NCI-H187 treated with DMSO at 0.1 percent for 48 hours (cell line): ENCODE measurements at places on chromosomes 6 and 20.

DNA sequence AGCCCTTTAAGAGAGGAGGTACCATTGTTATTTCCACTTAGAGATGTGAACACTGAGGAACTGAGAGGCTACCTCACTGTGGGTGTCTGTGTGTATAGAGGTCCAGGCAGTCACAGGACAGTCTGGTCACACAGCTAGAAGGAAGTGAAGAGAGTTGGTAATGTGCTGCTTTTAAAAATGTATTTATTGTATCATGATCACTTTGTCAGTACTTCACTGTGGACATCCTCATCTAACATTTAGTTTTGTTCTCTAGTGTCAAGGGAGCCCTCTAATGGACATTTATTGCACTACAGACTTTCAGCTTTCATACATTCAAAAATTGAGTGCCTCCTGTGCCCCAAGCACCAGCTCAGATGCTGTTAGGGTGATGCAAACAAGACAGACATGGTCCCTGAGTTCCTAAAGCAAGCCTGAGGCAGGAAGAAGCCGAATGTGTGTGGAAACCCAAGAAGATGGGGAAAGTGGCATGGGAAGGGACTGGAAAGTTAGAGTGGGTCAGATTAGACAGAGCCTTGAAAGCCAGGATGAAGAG, 123.0 kb downstream of the SLC16A10 start:
- DNase-seq, result peak; percentile 14

DNA sequence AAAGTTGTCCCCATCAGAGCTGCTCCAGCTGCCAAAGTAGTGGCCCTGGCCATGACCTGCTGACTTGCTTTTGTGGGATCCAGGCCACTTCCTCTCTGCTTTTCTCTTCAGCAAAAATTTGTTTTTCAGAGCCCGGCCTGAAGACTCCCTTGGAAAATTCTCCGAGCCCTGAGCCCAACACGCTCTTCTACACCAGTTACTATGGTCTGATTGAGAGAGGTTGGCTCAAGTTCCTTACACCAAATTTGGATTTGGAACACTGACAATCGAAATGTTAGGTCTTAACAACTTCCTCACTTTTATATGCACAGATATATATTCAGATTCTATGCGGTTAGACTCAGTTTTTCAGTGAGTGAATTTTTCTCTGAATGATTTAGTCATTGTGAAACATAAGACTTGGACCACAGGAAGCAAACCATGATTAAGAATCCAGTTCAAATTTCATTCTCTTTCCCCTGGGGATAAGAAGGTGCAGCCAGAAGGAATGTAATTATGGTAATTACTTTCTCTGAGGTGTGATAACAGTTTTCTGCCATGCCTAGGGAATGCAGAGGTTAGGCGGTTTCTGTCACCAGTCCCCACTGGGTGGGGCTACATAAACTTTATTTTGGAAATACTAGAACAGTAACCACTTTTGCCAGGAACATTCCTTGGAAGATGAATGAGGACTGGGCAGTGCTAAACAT, 365.2 kb downstream of the SYNE1 start:
- no peak for DNase-seq

- no peak for DNase-seq
These were observed 3.5 kb upstream of the CDH26 start for GRCh38 chr20:59954718-59955117.

DNA sequence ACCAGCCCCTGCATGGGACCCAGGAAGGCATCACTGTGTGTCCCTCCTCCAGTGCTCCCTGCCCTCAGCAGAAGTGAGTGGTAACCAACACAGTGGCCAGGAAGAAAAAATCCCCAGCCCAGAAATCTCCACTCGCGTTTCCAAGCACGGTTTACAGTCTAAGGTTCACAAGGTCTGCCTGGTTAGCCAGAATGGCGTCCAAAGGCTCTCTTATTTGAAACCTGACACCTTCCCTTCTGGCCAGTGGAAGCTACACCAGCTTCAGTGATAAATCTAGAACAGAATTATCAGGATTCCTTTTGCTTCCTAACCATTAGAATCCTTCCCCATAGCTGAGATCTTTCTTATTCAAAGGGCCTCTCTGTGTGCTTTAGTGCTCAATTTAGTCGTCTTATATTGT, 9.2 kb downstream of the LY86 start:
- no peak for DNase-seq

- no peak for DNase-seq
These were observed 600.0 kb downstream of the QKI start for GRCh38 chr6:164014346-164015087.

DNA sequence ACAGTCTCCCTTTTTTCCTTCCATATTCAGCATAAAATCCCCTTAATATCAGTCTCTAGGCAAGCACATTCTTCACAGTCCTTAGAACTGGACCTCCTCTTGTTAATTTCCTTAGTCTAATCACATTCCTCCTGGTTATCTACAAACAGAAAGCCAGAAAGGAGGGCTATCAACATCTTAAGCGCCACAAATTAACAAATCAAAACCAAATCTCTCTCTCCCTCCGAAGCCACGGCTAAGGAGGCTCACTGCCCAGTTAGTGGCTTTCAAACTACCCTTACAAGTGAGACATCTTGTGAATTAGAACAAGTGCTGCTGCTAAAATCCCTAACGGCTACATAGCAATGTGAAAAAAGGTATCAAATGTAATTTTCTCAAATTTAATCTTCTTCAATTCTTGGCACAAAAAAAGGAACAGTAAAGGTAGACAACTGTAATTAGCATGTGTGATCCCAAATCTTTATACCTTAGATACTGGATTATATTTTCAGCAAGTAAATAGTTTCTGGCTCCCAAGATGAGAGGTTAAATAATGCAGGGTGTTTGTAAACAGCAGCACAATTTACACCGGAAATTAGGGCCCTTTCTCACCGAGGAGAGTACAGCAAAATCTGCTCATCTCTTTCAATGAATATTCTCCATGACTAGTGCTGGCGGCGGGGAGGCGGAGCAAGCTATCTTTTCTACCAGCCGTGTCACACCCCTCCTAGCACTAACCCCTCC, 1.4 kb upstream of the TRIM39 start:
- no peak for DNase-seq

DNA sequence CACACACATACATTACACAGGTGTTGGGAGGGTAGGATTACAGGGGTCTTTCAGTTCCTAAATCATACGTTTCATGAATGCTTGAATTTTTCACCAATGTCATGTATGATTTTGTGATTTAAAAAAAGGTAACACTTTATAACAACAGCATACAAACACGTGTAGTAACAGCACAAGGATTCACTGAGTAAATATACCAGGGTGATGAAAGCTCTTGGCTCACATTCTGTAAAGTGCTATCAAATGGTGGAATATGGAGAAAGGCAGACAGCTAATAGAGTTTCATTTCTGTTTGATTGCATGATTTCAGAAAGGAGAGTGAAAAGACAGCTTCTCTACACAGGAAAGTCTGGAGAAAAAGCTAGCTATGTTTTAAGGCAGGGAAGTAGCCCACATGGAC, 231.9 kb downstream of the CD83 start:
- DNase-seq, result no peak

- no peak for DNase-seq
These were observed 52.2 kb upstream of the TTPAL start for GRCh38 chr20:44423480-44423879.

DNA sequence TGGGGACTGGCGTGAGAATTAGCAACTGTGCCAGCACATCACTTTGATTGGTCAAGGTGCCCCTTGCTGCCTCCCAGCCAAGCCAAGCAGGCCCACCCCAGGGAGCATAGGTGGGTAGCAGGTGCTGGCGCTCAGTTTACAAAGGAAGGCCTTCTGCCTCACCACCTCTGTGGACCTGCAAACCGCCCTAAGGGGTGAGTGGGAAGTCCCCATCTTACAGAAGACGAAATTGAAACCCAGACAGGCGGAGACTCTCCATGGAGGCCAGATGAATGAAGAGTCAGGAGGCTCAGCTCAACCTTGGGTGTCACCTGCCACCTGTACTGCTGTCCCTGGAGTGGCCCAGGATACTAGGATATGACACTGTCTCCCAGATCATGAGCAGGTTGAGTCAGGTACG, 21.5 kb upstream of the MAS1L start:
- DNase-seq, result no peak

- no peak for DNase-seq
These were observed 977 bp upstream of the SLC22A2 start for GRCh38 chr6:160259598-160259997.

DNA sequence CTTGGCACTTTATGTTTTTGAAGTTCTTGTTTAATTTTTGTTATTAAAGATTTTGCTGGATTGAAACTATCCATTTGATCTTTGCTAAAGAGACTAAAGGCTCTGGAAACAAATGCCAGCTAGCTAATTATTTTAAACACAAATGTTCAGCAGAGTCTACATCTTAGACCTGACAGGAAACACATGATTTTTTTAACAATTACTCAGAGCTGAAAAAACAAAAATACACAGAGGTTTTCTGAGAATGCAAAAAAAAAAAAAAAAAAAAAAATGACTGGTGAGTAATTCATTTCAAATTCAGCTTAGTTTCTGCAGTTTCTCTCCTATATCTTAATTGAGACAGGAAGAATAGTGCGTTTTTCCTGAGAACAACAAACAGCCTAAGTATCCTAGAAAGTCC, 448.0 kb downstream of the TENT5A start:
- DNase-seq, result no peak

DNA sequence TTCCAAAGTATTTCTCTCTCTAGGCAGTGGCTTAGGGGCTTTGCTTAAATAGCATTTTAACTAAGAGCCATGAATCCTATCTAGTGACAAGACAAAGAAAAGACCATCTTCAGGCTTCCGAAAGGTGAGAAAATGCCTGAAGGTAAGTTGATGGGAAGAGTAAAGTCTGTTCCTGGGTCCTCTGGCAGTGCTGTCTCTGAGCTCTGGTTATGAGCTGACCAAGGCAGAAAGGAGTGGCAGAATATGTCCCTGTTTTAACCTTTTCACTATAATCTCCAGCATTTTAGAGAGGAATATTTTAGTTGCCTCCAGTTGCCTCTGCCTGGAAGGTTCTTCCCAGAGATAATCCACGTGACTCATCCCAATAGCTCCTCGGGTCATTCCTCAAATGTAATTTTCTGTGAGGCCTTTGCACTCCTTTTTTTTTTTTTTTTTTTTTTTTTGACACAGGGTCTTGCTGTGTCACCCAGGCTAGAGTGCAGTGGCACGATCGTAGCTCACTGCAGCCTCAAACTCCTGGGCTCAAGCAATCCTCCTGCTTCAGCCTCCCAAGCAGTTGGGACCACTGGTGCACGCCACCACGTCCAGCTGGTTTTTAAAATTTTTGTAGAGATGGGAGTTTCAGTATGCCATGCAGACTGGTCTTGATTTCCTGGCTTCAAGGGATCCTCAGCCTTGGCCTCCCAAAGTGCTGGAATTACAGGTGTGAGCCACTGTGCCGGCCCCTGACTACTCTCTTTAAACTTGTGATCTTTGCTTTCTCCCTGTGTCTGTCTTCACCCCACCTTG, 3.7 kb upstream of the ARMH2 start:
- no peak for DNase-seq

- DNase-seq, result no peak
These were observed 47.8 kb upstream of the FRMD1 start for GRCh38 chr6:168126566-168127383.

- no peak for DNase-seq
These were observed 25.5 kb upstream of the CST1 start for GRCh38 chr20:23776067-23776771.

DNA sequence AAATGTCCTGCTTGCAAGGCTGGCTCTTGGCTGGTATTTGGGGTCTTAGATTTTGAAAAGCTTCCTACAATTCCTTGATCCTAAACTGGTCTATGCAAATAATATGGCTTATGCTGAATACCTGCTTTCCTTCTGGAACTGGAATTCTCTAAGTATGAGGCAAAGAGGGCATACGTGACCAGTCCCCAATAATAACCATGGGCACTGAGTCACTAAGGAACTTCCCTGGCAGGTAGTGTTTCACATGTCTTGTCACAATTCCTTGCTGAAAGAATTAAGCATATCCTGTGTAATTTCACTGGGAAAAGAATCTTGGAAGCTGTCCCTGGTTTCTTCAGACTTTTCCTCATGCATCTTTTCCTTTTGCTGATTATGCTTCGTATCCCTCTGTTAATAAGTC, 106.5 kb downstream of the MMS22L start:
- no peak for DNase-seq
